Small intestine (tissue), 16 donors: ENCODE measurements at places on chromosomes 16 and 17. TPM values are rescaled to one million over a fixed set of nuclear protein-coding genes. Genes with fewer than 3 reads are reported as not detected.

FBXW10 gene
- polyA plus RNA-seq: 0.62 TPM

GRCh38 chr17:50642722-50643656 is 8.3 kb downstream of the ABCC3 start:
- DNase-seq: no peak

DNA sequence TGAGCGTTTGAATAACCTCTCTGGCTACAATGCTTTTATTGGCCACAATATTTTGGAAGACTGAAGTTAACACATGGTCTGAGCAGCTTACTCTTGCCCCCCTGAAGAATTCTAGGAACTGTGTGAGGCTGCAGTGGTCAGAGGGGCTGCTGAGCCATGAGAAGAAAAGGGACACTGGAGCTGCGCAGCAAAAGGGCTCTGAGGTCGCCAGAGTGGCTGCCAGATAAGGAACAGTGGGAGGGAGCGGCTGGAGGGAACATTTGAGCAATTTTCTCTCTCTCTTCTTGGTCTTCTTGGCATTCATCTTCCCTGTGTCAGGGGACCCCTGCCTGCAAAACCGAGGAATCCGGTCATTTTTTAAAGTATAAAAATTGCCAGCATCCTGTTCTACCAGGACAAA is 66.1 kb downstream of the CPPED1 start:
- no peak for DNase-seq

DNA sequence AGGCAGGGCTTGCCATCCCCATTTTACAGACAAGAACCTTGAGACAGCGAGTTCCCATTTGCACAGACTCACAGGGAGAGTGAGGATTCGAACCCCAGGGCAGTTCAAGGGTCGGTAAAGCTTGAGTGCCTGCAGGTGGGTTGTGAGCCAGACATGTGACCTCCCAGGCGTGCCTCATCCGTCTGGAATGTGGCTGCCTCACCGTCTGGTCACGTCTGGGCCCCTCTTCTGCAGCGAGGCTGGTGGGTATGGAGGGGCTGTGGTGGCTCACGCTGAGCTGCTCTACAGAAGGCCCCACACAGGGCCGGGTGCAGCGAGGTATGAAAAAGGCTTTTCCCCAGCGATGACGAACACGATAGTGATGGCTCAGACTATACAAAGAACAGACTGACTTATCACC is 35.8 kb upstream of the LHX1 start:
- DNase-seq: peak; percentile 25

GRCh38 chr17:34354637-34355036 is 1.6 kb upstream of the CCL13 start:
- DNase-seq: no peak

DNA sequence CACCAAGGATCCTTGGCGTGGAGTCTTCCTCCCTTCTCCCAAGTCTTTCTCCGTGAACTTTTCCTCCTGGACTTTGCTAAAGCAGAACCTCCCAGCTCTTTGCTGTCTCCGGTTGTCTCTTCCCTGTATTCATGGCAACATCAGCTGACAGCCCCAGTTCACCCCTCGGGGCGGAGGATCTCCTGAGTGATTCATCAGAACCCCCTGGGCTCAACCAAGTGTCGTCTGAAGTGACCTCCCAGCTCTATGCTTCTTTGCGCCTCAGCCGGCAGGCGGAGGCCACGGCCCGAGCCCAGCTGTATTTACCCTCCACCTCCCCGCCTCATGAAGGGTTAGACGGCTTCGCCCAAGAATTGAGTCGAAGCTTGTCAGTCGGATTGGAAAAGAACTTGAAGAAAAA is 943 bp downstream of the CNTROB start:
- peak; percentile 49 for DNase-seq

DNA sequence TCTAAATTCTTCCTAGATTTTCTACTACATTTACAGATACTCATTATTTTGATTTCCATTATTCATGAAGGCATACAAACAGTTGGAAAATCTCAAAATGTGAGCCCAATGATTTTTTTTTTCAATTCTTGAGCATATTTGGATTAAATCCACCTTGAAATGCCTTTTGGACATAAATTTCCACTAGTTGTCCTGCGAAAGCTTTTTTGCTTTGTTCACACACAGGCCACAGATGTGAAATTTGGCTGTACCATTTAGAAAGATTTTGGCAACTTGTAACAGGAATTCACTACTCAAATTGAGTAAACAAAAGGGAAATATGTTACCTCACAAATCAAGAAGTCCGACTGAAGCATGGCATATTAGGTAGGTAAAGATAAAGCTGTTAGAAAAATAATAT is 1631.0 kb downstream of the CDH8 start:
- DNase-seq: no peak

- DNase-seq: peak; percentile 78
These were observed 1.3 kb downstream of the SAMD14 start for GRCh38 chr17:50128441-50129352.

DNA sequence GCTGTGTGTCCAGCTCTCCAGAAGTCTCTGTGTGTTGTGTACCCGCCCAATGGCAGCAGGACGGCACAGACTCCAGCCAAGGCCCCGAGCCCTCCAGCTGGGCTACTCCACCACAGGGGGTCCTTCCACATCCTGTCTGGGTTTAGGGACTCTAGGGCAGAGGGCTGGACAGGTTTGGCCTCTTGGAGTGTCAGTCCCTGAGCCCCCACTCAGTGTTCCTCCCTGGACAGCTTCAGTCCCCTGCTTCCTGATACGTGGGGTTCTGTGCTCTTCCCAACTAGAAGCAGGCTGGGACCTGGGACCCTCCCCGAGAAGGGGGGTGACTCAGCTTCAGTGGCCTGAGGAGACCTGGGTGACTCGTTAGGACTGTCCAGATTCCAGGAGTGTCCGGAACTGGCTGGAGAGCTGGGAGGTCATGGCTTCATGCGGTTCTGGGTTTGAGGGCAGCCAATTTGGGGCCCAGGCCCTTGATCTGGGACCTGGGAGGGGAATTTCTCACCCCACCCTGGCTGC is 4.2 kb downstream of the CDK3 start:
- DNase-seq: no peak
